ENCODE measurements at places on chromosomes 2 and 18.
A peak's percentile ranks its signal among the peaks of the same experiment; 100 is the strongest.

DNA sequence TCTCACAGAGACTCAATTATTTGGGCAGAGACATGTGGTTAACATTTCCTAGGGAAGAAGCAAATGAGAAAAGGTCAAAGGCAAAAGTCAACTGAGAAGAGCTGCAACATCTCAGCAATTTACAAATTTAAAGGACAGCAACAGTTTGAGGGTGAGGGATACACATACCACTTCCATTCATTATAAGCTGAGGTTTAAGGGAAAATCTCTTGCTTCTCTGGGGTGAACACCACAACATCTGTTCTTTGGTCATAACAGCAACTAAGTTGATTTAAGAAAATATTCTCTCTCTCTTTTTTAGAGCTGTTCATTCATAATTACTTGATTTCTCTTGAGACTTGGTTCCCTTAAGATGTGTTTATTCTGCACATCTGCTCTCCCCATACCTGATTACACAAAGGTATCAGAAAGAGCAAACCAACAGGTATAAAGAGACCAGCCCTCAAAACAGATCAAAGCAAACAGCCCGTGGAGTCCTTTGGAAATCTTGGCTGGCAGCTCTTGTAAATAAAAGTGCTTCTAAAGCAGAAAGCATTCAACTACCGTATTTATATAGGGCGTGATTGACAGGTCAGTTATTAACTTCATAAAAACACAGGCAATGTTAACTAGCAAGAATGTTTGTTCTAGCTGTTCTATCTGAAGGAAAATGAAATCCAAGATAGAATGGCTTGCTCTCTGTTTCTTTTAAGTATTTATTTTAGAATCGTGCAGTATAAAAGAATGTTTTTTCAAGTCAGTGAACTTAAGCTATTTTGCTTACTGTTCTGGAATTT, 132.8 kb downstream of the THADA start:
- DNase-seq: no peak

DNA sequence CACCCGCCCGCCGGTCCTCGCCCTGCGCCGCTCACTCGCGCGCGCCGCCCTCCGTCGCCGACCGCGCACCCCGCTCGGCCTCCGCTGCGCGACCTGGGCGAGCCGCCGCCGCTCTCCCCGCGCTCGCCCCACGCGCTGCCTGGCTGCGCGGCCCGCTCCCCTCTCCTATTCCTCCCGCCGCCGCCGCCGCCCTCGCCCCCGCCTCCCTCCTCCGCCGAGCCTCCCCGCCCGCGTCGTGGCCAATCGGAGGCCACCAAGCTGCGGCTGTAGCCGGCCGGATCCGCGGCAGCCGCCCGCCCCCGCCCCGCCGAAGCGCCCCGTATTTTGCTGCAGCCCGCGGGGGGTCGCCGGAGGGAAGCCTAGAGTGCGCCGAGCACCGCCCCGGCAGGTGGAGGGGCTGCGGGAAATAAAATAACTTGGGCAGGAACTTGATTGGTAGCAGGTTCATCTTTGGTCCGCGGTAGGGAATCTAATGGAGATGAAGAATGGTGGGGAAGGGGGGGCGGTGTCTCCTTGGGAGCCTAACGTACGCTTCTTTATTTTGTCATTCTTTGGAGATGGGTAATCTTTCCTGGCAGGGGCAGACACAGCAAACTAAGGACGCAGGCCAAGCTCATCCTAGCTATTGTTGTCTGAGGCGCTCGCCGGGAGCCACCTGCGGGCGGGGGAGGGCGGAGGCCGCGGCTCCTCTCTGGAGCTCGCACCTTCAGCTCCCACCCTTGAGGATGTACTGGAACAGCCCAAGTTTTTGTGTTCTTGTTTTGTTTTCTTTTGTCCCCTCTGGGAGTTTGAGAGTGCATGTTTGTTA, 1.1 kb upstream of the CDH2 start:
- DNase-seq: no peak

- no peak for DNase-seq
Measured at GRCh38 chr18:50315100-50315871, 27.8 kb upstream of the CXXC1 start.

- DNase-seq: no peak
Measured at GRCh38 chr2:204645018-204645773, 99.9 kb downstream of the PARD3B start.

- no peak for DNase-seq
Measured at GRCh38 chr18:1511619-1512311, 607.1 kb downstream of the ADCYAP1 start.

GRCh38 chr18:29501952-29502351, 1325.0 kb upstream of the CDH2 start:
- DNase-seq: no peak

DNA sequence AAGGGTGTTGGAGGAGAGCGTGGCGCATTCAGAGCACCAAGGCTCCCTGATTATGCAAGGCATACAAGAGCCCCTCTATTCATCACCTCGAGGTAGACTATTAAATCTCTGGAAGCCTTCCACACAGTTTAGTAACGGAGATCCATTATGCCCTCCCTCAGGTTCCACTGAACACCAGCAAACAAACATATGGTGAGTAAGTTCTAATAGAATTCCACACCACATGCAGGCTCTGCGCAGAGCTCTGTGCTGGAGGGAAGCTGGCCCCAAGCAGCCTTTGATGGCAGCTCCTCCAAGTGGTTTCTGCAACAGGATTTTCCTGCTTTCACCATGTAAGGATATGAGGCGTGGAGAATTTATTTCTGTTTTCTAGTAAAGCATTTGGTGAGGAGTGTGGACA, 238.6 kb downstream of the C1D start:
- DNase-seq: no peak

DNA sequence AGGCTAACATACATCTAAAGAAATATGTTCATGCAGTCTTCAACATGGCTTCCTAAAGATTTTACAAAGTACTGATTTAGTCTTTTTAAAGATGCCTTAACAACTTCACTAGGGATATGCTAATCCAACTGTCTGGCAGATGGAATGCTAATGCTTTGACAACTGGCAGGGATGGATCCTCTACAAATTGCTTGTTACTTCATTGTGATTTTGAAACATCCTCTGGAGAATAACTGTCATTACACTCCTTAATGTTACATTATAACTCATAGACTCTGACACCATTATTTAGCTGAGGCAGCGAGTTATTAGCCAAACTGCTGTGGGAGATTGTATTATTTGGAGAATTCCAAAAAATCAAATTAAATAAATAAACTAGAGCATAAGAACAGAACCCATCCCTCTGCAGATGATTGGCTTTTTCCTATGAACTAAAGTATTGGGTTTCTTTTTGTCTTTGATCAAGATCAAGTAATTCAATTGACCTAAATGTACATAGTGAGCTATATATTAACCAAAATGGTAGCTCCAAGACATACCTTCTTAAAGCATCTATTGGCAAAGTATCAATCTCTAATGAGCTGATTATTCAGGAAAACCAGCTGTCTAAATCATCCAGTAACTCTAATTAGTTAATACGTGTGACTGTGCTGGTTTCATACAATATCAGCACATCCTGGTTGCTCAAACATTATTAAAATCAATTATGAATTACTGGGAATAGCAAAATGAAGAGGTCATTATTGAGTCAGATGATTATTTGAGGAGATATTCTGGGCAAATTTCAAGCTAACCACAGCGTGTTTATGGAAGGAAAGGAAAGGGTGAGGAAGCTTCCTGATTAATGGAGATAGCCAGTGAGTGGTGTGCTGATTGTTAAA, 321.3 kb upstream of the TFPI start:
- no peak for DNase-seq

GRCh38 chr2:14675489-14675888, 43.0 kb downstream of the LRATD1 start:
- no peak for DNase-seq

GRCh38 chr2:129887688-129888266, 91.7 kb upstream of the RAB6C start:
- DNase-seq: peak; percentile 53

DNA sequence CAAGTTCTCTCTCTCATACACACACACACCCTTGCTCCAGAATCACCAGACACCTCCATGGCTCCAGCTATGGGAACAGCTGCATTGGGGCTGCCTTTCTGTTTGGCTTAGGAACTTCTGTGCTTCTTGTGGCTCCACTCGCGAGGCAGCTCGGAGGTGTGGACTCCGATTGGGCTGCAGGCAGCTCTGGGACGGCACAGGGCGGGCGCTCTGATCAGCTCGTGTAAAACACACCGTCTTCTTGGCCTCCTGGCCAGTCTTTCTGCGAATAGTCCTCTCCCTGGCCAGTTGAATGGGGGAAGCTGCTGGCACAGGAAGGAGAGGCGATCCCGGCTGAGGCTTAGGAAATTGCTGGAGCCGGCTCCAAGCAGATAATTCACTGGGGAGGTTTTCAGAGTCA, 22.4 kb downstream of the FOSL2 start:
- no peak for DNase-seq

DNA sequence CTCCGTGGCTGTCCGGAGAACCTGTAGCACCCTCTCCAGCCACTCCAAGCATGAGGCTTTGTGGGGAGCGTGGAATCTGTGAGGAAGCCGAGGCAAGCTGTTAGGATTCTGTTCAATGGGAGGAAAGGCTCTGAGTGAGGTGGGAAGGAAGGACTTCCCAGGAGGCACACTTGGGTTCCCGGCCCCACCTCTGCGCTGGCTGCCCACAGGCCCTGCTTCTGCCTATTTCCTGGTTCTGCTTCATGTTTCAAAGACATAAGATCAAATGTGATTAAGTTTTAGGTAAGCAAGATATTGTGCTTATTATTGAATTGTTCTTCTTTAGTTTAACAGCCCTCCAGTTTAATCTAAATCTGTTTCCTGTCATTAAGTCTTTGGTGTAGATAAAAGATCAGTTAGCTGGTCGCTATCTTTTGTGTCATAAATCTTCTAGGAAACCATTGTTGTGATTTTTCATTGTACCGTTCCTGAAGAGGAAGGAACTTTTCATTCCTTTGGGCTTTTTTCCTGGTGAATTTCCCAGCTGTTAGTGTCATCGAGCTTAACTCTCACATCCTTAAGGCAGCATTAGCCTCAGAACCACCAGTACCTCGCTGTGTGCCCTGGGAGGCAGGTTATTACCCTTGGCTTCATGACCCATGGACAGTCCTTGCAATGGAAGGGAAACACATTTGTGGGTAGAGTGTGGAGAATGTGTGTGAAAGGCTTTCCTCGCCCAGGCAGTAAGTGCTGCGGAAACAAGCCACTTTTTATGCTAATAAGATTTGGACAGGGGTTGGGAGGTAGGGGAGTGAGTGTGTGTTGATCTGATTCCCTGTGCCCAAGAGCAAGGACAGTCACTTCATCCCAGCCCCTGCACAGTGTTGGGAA, 61.9 kb upstream of the ALPP start:
- DNase-seq: no peak

- no peak for DNase-seq
Measured at GRCh38 chr2:177602611-177603164, 210.1 kb downstream of the AGPS start.

GRCh38 chr2:218405746-218406208, 6.1 kb downstream of the CTDSP1 start:
- peak; percentile 75 for DNase-seq

GRCh38 chr2:155062250-155062921, 363.9 kb downstream of the KCNJ3 start:
- no peak for DNase-seq

- DNase-seq: no peak
Measured at GRCh38 chr18:7056026-7056425, 61.6 kb downstream of the LAMA1 start.

DNA sequence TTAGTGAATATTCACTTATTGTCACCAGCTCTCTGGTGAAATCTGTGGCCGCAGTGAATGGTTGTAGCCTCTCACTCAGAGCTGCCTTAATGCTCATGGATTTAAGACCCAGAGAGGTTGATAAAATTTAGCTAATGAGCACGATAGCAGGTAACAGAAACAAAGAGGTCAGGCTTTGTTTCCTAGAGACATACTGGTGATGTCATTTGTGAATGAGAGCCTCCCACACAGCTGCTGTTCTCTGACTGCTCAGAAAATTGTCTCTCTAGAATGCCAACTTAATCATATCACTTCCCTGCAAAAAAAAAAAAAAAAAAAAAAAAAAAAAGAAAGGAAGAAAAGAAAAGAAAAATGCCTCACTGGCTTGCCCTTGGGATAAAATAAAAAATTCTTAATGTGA, 411.7 kb upstream of the MYT1L start:
- no peak for DNase-seq

DNA sequence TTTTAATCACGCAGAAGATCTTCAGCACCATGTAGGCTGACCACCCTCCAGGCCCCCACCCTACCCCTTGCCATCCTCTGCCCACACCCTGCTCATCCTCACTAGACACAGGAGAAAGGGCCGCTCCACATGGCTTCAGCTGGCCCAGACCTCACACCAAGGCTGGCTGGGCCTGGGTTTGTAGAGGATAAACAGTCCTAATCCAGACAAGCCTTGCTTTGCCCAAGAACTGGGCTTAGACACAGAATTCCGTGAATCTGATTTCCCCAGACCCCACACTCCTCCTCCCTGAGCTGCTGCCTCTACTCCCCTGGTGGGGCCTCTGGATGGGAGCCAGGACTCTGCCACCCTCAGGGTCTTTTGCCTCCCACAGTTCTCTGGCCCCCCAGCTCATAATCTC, 185.3 kb downstream of the CYP26B1 start:
- no peak for DNase-seq

DNA sequence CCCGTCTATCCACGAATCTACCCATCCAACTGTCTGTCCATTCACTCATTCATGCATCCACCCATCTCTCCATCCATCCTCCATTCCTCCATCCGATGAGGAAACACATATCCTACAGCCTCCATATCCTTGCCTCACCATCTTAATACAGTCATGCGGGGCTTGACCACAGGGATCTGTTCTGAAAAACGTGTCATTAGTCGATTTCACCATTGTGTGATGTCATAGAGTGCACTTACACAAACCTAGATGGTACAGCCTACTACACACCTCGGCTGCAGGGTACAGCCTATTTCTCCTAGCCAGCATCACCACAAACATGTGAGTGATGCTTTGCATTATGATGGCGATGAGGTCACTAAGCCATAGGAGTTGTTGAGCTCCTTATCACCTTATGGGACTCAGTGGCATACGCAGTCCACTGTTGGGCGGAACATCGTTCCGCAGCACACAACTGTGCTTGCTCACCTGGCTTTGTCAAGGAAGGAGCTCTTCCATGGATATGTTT, 1.9 kb upstream of the NT5DC4 start:
- no peak for DNase-seq

- no peak for DNase-seq
Measured at GRCh38 chr2:10136101-10136934, 13.8 kb downstream of the RRM2 start.

GRCh38 chr2:173448938-173449471, 94.3 kb downstream of the CDCA7 start:
- peak; percentile 84 for DNase-seq

DNA sequence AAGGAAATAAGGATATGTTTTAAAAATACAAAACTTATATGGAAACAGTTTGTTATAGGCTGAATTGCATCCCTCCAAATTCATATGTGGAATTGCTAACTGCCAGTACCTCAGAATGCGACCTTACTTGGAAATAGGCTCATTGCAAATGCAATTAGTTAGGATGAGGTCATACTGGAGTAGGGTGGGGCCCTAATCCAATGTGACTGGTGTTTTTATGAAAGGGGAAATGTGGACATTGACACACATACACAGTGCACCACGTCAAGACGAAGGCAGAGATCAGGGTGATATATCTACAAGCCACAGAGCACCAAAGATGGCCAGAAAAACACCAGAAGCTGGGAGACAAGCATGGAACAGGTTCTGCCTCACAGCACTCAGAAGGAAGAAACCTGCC, 494.2 kb downstream of the TSN start:
- no peak for DNase-seq
